Activated T-cell treated with anti-CD3 and anti-CD28 coated beads for 1 hour (primary cell): ENCODE measurements at places on chromosomes 6 and 20.

DNA sequence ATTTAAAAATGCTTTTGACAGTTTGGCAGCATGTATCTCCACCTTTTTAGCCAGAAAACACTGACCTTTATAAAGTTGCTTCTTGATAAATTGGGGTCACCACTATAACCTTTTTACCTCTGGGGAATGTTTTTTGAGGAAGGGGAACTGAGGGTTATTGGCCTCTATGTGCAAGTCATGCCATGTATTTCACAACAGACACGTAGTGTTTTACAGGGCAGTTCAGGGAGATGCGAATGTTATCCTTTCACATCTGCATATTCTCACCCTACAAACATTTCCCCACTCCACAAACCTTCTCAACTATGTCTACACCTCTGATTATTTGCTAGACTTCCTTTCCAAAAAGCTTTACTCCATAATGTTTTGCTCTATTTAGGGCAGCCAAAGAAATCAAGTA, 17.0 kb upstream of the SLA2 start:
- DNase-seq: no peak

DNA sequence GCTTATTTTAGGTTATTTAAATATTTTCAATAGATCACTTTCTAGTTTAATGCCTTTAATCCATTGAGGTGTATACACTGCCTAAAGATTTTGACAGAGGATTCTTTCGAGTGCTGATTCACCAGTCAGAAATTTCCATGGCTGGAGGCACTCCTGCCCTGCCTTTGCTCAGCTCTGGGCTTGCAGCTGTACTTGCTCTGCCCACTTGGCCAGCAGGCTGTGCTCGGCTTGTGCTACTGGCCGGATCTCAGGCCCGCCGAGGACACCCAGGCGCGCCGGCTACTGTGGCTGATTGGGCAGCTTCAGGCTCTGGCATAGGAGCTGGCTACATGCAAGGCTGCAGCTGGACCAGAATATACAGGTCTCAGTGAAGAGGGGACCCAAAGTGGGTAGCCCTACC, 675.1 kb upstream of the MMS22L start:
- no peak for DNase-seq

GRCh38 chr20:57117296-57117695, 149.1 kb downstream of the BMP7 start:
- no peak for DNase-seq

- DNase-seq: no peak
These were observed 78.9 kb downstream of the ANKRD60 start for GRCh38 chr20:58149437-58150091.

GRCh38 chr6:40330301-40330721, 256.9 kb downstream of the LRFN2 start:
- no peak for DNase-seq

GRCh38 chr6:129785047-129785755, 75.2 kb upstream of the ARHGAP18 start:
- no peak for DNase-seq

- no peak for DNase-seq
These were observed 217.0 kb downstream of the HAO1 start for GRCh38 chr20:7723284-7723683.

DNA sequence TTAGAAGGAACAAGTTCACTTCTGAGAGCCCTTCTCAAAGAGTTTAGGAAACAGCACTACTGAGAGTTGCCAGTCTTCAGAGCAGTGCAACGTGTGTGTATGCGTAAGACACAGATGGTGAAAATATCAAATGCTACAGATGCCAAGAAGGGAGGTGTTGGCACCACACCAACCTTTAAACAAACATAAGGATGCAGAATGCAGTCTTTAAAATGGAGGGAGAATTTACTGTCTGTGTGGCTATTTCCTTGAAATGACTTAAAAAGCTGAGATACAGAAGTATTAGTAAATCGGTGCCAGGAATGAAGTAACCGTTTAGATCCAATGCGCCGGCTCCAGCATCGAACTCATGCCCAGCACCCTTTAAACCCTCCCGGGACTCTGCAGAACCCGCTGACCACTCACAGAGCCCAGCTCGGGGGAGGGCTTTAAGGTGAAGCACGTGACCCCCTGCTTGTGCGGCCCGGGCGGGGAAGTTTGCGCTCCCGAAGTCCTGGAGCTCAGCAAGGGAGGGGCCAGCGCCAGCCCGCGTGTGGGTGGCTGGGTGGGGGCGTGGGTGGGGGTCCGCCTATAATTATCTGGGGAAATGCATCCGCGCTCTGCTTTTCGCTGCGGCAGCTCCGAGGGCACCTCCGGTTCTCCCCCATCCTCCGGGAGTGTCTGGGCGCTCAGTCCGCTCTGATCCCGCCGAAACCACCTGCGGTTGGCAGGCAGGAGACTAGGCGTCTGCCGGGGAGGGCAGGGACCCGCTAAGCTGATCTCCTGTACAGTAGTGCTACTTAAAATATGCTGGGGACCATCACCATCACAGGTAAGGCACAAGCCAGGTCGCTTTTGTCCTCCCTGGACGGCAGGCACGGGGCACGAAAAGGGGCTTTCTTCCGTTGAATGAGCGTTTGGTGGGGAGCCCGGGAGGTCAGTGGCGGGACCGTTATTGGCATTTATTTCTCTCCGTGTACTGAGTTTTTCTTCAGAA, 66.0 kb downstream of the ZBTB2 start:
- no peak for DNase-seq

GRCh38 chr6:43173591-43174262, 2.7 kb downstream of the SRF start:
- DNase-seq: no peak

DNA sequence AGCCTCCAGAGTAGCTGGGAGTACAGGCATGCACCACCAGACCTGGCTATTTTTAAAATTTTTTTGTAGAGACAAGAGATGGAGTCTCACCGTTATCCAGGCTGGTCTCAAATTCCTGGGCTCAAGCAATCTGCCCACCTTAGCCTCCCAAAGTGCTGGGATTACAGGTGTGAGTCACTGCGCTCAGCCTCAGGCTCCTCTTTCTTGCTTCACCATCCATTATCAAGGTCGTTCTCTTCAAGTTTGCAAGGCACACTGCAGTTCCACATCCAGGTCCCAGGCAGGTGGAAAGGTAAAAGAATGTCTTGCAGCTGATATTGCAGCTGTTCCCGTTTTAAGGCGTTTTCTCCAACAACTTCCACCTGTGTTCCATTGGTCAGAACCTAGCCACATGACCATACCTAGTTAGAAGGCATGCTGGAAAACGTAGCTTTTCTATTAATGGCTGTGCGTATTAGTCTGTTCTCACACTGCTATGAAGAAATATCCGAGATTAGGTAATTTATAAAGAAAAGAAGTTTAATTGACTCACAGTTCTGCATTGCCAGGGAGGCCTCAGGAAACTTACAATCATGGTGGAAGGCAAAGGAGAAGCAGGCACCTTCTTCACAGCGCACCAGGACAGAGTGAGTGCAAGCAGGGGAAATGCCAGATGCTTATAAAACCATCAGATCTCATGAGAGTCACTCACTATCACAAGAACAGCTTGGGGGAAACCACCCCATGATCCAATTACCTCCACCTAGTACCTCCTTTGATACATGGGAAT, 51.7 kb downstream of the PCNA start:
- no peak for DNase-seq

GRCh38 chr20:51095633-51096521, 73.0 kb upstream of the KCNG1 start:
- DNase-seq: no peak
